ENCODE measurements at places on chromosomes 16 and 17.

GRCh38 chr17:55859301-55859795 is 108.5 kb downstream of the PCTP start:
- no peak for DNase-seq

- peak; percentile 82 for DNase-seq
Observed at GRCh38 chr16:89956505-89957215, 8.1 kb downstream of the DEF8 start.

DNA sequence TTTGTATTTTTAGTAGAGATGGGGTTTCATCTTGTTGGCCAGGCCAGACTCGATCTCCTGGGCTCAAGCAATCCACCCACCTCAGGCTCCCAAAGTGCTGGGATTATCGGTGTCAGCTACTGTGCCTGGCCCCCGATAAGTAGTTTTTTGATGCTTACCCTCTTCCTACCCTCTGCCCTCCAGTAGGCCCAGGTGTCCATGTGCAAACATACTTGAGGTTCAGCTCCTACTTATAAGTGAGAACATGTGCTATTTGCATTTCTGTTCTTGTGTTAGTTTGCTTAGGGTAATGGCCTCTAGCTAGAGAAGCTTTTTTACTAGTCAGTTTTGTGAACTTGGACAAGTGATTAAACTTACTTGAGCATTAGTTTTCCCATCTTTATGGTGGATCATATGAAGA is 136.8 kb downstream of the HS3ST4 start:
- no peak for DNase-seq

GRCh38 chr17:57567251-57567650 is 177.8 kb downstream of the CCDC182 start:
- no peak for DNase-seq

DNA sequence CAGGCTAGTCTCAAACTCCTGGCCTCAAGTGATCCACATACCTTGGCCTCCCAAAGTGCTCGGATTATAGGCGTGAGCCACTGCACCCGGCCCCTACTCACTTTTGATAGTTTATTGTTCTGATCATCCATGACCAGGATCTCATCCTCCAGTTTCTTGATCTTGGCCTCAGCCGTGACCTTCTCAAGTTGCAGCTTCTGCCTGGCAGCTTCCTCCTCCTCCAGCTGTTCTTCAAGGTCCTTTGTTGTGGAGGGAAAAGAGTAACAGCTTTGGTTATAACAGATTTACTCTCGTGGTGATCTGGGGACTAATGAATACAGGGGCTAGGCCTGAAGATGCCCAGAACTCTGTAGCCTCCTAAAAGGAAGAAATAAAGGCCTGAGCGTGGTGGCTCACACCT is 89.9 kb downstream of the NDE1 start:
- DNase-seq = no peak

DNA sequence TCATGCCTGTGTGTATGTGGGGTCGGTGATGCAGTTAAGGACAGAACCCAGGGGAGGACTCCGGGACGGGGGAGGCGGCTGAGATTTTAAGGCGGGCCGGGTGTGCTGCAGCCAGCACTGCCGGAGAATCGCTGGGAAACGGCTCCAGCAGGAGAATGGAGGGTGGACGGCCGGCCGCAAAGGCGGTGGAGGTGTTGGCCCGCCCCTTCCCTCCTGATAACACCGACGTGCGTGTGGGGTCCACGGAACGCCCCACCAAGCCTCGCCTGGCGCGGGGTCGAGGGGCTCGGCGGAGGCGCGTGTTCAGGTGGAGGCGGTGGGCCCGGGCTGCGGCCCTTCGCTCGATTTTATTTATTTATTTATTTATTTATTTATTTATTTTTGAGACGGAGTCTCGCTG is 633 bp downstream of the ZNF843 start:
- no peak for DNase-seq

GRCh38 chr16:24282141-24282540 is 26.0 kb downstream of the CACNG3 start:
- DNase-seq = peak; percentile 41

GRCh38 chr17:1005361-1005946 is 8.5 kb downstream of the TIMM22 start:
- DNase-seq = no peak

DNA sequence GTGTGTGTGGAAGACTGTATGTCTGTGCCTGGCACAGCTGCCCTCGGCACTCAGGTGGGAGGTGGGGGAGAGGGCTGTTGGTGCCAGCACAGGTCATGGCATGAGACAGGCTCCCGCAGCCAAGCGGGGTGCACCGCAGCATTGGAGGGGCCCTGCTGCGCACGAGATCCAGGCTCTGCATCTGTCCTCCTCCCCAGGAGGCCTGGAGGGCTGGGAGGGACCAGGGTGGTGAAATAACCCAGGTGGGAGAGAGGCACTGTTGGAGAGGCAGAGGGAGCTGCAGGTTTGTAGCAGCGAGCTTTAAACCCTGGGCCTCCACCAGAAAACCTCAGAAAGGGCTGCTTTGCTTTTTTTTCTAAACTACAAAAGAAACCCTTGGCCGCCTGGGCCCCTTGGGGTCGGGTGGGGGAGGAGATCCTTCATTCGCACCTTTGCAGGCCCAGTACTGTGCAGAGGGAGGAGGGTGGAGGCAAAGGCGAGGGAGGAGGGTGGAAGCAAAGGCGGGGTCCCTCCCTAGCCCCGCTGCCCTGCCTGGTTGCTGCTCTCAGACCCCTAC is 241.7 kb downstream of the SEC14L1 start:
- DNase-seq = no peak

- no peak for DNase-seq
Observed at GRCh38 chr17:58254803-58255202, 16.4 kb downstream of the LPO start.

DNA sequence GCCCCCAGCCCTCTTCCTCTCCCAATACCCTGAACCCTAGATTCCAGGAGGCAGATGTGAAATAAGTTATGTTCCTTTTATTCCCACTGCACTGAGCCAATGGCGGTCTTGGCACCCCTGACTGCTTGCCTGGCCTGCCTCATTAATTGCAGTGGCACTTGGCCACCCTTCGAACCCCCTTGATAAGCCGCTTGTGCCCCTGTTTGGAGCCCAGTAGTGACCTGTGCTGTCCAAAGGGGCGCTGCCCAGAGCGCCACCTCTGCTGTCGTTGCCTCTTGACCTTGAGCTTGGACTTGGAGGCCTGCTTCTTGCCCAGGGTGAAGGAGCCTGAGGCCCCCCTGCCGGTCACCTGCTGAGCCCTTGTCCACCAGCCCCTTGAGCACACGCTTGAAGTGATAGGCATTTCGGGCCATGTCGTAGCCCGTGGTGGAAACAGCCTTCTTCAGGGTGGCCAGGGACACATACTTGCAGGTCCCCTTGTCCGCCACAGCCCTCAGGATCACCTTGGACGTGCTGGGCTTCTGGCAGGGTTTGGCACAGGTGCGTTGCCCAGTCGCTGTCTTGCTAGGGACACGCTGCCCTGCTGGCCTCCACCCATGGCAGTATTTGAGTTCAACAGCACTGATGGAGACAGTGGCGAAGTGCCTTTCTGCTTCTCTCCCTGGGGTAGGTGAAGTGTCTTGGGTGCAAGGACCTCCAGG is 5.7 kb downstream of the SGCA start:
- no peak for DNase-seq

- peak; percentile 4 for DNase-seq
Observed at GRCh38 chr17:39400547-39401411, 647 bp downstream of the FBXL20 start.

DNA sequence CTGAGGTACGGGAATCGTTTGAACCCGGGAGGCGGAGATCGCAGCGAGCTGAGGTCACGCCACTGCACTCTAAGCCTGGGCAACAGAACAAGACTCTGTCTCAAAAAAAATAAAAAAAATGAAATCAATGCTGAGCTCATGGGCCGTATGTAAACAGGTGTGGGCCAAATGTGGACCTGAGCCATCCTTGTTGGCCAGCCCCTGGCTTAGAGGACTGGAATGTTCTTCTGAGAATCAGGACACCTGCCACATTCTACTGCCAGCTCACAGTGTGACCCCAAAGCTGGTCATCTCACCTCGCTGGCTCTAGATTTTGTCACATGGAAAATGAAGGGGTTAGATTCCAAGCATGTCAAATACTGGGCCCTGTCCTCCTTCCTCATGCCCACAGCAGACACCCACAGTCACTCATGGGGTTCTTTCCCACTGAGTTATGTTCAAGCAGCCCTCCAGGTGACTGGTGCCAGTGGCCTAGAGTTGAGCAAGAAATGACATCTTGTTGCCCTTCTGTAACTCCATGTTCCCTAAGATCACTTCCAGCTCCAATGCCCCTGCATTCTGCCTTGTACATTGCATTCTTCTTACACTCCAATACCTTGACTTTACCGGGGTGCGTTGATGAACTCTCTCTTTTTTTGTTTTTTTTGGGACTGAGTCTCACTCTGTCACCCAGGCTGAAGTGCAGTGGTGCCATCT is 110.6 kb downstream of the ABCC1 start:
- DNase-seq = no peak
